ENCODE measurements at places on chromosomes 6 and 20. TPM values are rescaled to one million over a fixed set of nuclear protein-coding genes. Genes with fewer than 3 reads are reported as not detected.

The RAET1L gene
- 0.23 TPM for total RNA-seq

The GABRR1 gene
- 0.46 TPM for total RNA-seq

The IRAK1BP1 gene
- total RNA-seq: 23.1 TPM

The EDN3 gene
- 2.3 TPM for total RNA-seq

The C20orf202 gene
- 0.46 TPM for total RNA-seq

The PARD6B gene
- 21.0 TPM for total RNA-seq
